ENCODE measurements at places on chromosomes 3 and 15.

DNA sequence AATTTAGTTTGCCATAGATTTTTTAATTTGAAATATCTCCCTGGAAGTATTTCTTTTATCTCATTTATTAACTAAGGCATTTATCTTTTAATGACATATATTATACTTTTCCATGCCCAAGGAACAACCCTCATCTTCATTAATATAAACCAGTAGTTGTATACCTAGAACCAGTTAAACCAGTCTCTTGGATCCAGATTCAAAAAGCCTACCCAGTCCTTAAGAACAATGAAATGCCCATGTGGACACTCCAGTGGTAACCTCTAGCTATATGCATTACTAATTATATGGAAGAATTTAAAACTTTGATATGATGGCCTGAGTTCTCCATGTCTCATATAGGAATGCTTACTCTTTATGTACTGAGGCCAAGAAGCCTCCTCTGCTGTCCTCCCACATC lies 4.8 kb downstream of the SIDT1 start:
- no peak for DNase-seq

GRCh38 chr3:118380576-118380975 lies 654.1 kb downstream of the IGSF11 start:
- no peak for DNase-seq

DNA sequence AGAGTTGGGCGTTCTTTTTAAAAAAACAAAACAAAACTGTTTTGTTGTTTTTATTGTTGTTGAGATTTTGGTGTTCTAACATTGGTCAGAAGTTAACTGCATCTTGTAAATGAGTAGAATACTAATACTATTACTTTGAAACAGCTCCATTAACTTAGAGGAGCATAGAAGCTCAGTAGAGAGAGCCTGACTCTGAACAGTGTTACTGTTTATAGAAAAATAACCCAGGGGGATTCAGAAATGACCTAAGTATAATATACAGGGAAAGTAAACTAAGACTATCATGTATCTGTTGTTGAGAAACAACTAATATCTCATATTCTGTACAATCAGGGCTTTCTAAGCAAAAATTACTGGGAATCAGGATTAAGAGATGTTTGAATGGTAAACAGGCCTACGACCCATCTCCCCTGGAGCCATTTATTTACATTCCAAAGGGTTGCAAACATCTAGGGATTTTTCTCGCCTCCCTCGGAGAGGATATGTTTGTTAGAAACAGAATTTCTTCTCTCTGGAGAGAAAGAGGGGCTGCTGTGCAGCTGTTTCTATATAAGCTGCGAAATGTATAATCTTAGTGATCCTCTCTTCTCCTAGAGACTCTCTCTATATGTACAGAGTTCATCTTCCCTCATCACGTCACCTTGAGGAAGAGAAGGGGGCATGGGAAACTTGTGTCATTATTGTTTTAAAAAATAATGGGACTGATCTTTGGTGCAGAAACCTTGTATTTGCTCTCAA lies 827.5 kb upstream of the DPPA4 start:
- no peak for DNase-seq

GRCh38 chr15:56815247-56815646 lies 81.9 kb upstream of the ZNF280D start:
- DNase-seq = no peak

DNA sequence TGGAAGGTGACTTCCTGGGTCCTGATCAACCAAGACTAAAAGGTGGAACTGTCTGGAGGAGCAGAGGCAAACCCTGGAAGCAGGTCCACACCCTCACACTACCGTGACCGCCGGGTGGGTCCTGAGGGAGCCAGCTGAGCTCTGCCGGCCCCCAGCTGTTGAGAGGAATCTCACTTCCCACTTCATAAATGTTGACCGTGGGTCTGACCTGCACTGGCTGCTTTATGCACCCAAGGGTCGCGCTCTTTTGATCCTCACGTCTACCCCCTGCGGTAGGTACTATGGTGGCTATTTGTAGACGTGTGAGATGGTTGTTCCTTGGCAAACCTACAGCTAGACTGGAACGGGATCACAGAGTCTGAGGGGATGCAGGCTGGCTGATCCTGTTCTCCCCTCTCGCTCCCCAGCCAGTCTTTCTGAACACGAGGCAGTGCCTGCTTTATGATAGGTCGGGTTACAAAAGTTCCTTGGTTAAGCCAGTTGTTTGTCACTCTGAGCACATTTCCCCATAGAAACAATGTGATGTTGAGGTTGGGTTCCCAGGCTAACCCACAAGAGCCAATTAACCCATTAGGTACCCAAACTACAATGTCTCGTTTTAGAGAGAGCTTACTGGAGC lies 113.0 kb upstream of the ETV5 start:
- no peak for DNase-seq

GRCh38 chr3:42655331-42655888 lies 1.9 kb downstream of the ZBTB47 start:
- no peak for DNase-seq

- DNase-seq = no peak
Measured at GRCh38 chr15:60975952-60976351, 253.2 kb downstream of the RORA start.

- peak; percentile 11 for DNase-seq
Measured at GRCh38 chr3:58608648-58609047, 31.5 kb upstream of the FAM107A start.

GRCh38 chr3:45779746-45780735 lies 16.3 kb downstream of the SLC6A20 start:
- no peak for DNase-seq

DNA sequence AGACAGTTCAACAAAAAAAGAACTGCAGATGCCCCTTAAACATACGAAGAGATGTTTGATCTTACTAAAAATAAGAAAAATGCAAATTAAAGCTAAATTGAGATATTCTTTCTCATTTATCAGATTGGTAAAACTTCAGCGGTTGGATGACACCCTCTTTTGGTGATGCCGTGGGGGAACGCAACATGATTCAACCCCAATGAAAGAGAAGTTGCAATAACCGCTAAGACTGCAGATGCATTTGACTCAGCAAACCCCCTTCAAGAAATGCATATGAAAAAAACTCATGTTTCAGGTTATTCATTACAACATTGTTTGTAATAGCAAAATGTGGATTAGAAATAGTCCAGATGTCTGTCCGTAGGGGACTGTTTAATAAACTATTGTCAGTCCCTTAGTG lies 3.6 kb downstream of the KLHL6 start:
- DNase-seq = no peak

DNA sequence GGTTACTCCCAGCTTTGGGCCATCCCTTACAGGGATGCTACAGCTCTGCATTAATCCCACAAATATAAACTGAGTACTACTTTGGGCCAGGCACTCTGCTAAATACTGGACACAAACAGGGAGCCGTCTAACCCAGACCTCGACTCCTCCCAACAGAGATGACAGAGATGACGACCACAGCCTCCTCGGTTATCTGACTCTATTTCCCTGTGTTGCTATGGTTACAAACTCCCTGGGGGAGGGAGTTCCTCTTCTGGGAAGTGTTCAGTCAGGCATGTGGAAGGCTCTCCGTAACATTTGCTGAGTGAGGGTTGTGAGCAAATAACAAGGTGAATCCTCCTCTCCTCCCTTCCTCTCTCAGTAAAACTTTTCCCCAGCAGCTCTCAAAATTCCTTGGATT lies 6.7 kb upstream of the CMTM7 start:
- no peak for DNase-seq

DNA sequence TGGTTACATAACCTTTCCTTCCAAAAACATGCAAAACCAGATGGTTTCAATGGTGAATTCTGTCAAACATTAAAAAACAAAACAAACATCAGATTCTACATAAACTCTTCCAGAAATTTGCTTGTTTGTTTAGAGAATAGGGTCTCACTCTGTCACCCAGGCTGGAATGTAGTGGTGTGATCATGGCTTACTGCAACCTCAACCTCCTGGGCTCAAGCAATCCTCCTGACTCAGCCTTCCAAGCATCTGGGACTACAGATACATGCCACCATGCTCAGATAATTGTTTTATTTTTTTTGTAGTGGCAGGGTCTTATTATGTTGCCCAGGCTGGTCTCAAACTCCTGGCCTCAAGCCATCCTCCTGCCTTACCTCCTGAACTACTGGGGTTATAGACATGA lies 36.1 kb downstream of the FBXL2 start:
- DNase-seq = no peak

GRCh38 chr3:25430287-25430934 lies 2.3 kb downstream of the RARB start:
- DNase-seq = no peak

DNA sequence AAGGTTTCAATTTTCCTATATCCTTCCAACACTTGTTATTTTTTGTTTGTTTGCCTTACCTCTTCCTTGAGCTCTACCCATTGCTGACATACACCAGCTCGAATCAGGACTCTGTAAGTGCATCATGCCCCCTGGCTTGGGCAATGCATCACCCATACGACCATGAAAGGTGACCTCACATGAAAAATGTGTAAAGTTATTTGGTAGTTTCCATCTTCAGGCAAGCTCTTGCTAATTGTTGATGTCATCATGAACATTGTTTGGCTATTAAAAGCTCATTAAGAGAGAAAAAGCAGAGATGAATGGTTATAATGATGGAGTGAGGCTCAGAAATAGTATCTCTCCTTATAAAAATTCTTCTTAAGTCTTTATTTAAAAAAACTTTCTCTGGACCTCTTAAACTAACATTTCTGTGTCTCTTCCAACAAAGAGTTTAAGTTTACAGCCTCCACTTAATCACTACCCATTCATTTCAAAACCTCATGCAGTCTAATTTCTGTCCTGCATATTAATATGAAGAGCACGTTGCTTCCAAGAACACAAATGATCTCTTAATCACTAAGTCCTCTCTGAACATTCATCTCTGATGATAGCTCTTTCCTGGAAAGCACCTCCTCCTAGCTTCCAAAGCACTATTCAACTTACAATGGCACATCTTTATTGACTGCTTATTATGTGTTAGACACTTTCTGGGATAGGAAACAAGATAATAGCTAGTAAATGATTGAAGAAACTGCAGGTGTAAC lies 236.3 kb downstream of the NFKBIZ start:
- DNase-seq = no peak

GRCh38 chr15:45116482-45117307 lies 2.6 kb downstream of the DUOXA2 start:
- no peak for DNase-seq

- no peak for DNase-seq
Measured at GRCh38 chr3:36881735-36882134, 63.1 kb downstream of the TRANK1 start.

- DNase-seq = no peak
Measured at GRCh38 chr15:81783586-81783985, 262.2 kb downstream of the MEX3B start.

DNA sequence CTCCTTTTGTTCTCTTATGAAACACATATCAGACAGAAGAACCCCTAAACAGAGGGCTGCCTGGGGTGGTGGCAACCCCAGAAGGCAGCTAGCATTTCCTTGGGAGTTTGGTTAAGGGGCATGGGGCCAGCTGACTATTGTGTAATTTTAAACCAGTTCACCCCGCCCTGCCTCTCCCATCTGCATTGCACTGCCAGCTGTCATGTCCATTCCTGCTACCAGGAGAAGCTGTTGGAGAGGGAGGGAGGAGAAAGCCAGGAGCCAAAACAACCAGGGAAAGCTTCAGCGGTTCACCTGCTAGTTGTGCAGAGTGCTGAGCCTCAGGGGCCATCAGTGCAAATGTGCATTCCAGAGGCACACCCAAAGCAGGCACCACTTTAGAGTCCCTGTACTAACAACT lies 47.6 kb upstream of the ATP1B3 start:
- DNase-seq = no peak

DNA sequence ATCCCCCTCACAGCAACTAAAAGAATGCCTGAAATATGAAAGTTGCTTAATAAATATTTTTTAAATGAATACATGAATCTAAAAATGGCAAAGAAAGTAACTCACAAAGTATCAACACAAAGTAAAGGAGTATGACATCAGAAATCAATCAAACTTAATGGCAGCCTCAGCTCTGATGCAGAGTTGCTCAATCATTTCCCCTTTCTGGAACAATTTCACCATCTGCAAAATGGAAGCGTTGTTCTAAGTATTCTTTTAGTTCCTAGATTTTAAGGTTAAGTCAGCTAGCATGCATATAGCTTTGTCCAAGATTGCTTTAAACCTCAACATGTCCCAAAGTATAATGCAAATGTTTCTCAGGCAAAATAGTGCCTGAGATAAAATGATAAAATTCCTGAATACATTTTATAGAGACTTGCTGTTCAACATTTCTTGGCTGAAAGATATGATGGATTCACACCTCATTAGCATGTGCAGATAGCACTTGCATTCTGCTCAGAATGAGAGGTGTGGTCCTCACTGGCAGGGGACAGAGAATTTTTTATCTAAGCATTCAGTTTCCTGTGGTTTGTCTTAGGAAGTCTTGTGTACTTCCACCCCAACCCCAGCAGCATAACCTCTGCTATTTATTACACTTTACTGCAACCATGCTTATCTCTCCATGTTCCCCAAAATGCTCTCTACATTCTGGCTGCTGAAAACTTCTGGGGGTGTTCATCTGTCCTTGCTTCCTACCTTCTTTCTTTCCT lies 429.3 kb downstream of the GRM7 start:
- no peak for DNase-seq

DNA sequence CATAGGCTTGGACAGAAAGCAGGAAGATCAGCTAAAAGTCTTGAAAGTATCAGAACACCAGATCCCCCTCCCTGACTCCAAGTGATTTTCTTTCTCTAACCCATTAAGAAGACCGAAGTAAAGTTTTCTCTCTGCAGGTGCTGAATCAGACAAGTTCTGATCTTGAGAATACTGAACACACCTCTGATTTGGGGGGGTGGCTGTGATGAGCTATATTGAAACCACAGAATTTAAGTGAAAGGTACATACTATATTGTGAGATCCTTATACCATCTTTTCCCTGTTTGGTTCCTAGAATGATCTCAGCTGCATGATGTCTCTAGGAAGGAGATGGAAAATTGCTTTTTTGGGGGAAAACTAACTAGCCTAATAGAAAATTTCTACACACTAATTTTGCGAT lies 196.0 kb downstream of the DIPK2A start:
- no peak for DNase-seq

DNA sequence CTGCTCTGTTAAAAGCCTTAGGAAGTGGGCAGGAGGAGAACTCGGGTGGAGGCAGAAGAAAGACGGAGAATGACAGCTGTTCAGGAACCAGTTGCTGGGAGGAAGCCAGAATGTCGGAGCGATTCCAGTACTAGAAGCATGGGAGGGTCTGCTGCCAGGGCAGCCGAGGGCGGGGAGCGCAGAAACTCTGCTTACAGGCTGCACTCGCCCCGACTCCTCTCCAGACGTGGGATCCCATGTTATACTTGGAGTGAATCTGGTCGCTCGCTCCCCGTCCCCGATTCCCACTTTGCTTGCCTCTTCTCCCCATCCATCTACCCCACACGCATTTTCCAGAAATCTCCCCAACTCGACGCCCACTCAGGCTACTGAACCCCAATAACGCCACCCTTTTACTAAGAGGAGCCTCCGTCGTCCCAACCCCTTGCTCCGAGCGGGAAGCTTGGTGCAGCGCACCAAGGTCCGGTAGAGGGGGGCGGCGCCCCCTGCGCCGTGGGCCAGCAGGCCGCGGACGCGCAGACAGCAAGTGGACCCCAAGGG lies 665 bp downstream of the GATM start:
- DNase-seq = no peak

GRCh38 chr3:42094691-42095391 lies 3.7 kb downstream of the TRAK1 start:
- no peak for DNase-seq
